NCI-H2081 (cell line): ENCODE measurements at places on chromosomes 1 and 21.

DNA sequence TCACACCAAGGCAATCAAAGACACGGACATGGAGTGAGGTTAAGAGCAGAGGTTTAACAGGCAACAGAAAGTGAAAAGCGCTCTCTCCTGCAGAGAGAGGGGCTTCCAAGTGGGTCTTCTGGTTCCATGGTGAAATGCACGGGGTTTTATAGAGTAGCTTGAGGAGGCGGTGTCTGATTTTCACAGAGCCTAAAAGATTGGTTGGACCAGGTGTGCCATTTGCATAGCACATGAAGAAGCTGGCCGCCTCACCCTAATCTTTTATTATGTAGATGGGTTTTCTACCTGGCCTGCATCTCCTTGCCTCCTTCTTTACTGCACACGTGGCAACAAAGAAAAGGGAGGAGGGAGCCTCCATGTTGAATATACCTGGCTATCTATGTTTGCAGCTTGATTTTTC, 197.3 kb downstream of the RYR2 start:
- DNase-seq, result no peak

- DNase-seq, result no peak
Observed at GRCh38 chr1:162466797-162467196, 30.8 kb upstream of the UHMK1 start.

GRCh38 chr1:203058676-203058935, 27.2 kb downstream of the MYOG start:
- no peak for DNase-seq

GRCh38 chr21:28654406-28654805, 338.3 kb downstream of the LTN1 start:
- no peak for DNase-seq

DNA sequence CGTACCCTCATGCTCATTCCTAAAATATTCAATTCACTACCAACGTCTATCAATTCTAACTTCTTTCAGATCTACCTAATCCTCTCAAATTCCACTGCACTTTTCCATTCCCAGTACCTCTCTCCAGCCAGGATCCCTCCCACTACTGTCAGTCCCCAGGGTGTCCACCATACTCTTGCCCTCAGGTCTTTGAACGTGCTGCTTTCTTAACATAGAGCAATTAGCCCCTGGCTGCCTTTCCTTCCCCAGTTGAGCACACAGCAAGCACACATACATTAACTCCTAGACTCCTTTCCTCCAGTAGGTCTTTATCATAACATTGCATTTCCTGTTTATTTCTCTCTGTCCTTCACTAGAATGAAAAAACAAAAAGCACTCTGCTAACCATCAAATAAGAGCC, 126.7 kb downstream of the NTNG1 start:
- no peak for DNase-seq

DNA sequence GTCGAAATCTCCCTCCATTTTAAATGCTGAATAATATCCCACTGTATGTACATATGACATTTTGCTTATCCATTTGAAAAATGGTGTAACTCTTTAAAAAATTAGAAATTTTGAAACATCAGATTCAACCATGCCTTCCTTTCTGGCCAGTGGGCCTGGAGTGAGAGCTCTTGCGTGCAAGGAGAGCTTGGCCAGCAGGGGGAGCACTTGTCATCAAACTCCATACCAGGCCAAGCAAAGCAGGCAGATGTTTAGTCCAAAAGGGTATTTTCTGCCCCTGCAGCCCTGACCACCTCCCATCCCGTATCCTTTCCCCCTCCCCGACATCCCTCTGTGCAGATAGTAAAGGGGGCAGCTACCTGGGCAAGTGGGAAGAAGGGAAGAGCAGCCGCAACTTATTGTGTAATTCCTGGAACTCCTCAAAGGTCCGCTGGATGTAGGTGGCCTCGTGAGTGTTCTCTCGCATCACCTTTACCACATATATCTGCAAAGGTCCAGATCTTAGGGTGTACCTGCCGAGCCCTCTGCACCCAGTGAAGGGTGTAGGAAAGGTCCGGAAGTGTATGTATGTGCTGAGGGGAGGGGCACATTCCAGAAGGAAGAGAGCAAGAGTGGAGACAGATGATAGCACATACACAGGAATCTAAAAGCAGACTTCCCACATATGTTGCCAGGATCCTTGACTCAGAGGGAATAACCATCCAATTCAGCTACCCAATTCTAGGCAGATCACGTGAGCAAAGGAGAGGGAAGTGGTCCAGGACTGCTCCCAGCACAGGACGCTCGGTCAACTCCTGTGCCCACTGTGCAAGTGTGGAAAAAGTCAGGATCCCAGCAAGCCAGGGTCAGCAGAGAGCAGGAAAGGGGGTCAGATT, 19.9 kb upstream of the PPP1R15B start:
- DNase-seq, result peak; percentile 65

DNA sequence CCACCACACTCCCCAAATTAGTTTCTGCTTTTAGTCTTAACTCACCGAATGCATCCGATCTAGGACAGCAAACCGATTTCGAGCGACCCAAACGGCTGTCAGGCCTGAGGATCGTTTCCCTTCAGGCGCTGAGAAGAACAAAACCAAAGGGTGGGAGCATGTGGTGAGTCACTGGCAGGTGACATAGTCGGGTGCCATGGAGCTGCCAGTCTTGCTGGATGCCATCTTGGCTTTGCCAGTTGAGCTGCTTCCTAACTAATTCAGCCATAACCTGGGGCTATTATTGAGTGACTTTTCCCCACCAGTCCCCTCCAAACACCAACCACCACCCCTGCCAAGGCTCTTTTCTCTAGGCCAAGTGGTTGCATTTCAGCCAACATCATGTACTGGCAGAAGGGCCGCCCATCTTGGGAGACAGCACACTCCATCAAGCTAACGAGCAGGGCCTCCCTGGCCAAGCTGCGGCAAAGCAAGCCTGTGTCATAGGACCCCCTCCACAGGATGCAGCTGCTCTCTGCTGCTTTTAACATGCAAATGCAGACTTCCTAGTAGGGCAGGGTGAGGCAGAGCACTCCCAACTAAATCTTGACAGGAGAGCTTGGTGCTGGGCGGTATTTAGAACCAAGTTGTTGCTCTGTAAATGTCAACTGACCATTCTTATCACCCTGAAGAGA, 22.3 kb upstream of the PEX19 start:
- DNase-seq, result peak; percentile 61
